ENCODE measurements at places on chromosomes 1 and 21.

DNA sequence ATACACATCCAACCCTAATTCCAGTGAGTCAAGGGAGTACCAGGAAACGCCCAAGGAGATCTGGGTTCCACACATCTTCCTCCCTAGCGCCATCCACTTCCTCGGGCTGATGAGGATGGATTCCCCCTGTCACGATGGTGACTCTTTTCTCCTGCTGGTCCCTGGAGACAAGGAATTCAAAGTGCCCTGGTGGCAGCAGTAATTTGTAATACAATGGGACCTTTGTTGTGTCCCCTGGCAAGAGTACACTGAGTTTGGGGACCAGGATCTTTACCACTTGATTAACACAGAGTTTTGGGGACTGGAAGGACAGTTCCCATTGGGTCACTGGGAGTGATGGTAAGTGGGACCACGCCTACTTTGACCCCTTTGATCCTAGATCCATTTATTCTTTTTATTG, 9.4 kb upstream of the JAK1 start:
- no peak for DNase-seq

GRCh38 chr1:117892512-117892911, 36.9 kb downstream of the GDAP2 start:
- no peak for DNase-seq

GRCh38 chr1:155871390-155871789, 12.0 kb downstream of the SYT11 start:
- peak; percentile 45 for DNase-seq

- peak; percentile 77 for DNase-seq
Measured at GRCh38 chr1:153617663-153618062, 1.5 kb upstream of the S100A14 start.

All from eye (tissue), 1 donor.